ENCODE measurements at places on chromosomes 7 and 10. TPM values are rescaled to one million over a fixed set of nuclear protein-coding genes. Genes with fewer than 3 reads are reported as not detected.

GRCh38 chr10:77101341-77101740 is 536.3 kb downstream of the KCNMA1 start:
- no peak for DNase-seq

DNA sequence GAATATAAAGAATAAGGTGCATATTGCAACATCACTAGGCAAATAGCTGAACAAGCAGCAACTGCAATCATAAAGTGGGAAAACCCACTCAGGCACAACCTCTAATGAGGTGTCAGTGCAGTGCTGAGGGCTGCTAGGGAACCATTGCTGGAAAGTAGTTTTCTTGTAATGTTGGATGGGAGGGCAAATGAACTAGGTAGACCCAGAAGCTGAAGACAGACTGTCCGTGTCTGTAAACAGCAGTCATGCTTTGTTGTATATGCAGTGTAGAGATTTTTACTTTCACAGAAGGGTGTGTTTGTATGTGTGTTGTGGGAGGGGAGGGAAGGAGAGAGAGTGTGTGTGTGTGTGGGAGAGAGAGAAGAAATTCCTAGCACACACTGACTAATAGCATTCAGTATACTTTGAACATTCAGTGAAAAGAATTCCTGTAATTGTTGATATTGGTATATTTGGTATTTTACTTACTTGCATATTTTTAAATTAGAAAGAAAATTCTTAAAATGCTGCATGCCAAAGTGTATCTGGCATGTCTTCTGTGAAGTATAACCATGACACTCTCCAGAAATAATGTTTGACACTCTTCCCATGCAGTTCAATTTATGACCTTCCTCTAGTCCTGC is 28.8 kb downstream of the ITGB8 start:
- DNase-seq: no peak

GRM3 gene
- total RNA-seq: not detected

AKR1D1 gene
- not detected for total RNA-seq

ZNF117 gene
- 1.9 TPM for total RNA-seq

ZP3 gene
- total RNA-seq: 20.2 TPM

EPO gene
- not detected for total RNA-seq

DNA sequence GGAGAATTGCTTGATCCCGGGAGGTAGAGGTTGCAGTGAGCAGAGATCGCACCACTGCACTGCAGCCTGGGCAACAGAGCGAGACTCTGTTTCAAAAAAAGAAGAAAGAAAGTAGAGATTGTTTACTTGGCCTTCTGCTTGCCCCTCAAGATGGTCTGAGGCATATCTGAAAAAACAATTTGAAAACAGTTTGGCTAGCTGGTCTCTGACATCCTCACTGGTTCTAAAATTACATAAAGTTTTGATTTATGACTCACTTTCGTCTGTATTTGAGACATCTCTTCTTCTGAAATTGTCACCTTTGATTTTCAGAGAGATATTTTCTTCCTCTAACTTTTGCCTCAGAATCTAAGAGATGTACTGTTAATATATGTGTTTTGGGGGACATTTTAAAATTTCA is 49.6 kb upstream of the HELLS start:
- no peak for DNase-seq

All from NCI-H460 (cell line).